CD4-positive, alpha-beta T cell treated with Interleukin-21 for 1 hour (primary cell): ENCODE measurements at places on chromosomes 7 and 10.

DNA sequence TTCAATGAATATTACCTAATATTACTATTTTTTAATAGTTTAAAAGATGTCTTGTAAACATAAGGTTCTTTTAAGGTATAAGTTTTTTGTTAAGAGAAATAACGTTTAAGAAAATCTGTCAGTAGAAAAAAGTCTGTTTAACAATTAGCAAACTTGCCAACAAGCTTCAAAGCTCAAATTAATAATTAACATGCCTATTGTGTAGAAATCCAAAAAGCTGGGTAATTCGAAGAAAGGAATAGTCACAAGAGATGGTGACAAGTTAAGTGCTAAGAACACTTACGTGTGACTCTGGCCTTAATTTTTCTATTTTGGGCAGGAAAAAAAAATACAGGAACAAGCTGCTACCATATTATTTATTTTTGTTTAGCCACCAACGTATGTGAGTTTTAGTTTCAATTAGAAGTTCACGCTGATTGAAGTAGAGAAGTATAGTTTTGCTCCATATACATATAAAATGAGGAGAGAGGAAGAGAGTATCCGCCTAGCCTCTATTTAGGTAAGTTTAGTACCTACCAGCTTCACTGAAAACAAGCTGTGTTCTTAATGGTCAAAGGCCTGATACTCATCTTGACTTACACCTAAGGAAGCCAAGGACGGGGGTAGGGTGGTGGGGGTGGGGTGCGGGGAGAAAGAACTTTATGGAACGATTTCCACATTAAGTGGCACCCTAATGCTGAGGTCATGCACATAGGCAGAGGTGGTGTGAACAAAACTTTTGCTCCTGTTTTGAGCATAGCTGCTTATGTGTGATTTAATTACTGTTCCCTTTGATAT is 43.4 kb upstream of the AGBL3 start:
- DNase-seq, result no peak

- DNase-seq, result no peak
Measured at GRCh38 chr7:6246251-6246917, 26.0 kb downstream of the CYTH3 start.

DNA sequence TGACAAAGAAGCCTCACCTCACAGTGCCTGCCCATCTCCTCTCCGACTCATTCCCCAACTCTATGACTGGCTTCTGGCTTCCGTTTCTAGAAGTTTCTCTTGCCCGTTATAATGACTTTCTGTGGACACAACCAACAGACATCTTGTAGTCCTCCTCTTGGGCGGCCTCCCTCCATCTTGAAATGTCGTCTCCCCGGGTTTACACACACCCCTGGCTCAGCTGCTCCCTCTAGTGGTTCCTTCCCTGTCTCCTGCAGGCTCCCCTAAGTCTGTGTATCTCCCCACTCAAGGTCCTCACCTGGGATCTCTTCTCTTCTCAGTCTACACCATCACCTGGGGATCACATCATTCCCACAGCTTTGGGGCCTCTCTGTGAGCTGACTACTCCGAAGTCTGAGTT is 123.4 kb upstream of the NEBL start:
- peak; percentile 4 for DNase-seq

- no peak for DNase-seq
Measured at GRCh38 chr10:102834143-102834542, 3.1 kb downstream of the CYP17A1 start.

DNA sequence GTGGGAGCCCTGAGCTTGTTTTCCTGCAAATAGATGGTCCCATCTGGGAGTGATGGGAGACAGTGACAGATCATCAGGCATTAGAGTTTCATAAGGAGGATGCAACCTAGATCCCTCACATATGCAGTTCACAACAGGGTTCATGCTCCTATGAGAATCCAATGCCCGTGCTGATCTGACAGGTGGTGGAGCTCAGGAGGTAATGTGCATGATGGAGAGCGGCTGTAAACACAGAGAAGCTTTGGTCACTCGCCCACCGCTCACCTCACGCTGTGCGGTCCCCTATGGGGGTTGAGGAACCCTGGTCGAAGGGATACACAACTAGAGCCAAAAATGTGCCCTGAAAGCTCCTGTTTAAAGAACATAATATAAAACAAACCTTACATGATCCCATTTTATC is 88.5 kb upstream of the CREB5 start:
- DNase-seq, result no peak

- DNase-seq, result peak; percentile 79
Measured at GRCh38 chr10:32256613-32257437, 90.1 kb downstream of the EPC1 start.

- DNase-seq, result no peak
Measured at GRCh38 chr7:151558575-151558974, 38.9 kb upstream of the RHEB start.

DNA sequence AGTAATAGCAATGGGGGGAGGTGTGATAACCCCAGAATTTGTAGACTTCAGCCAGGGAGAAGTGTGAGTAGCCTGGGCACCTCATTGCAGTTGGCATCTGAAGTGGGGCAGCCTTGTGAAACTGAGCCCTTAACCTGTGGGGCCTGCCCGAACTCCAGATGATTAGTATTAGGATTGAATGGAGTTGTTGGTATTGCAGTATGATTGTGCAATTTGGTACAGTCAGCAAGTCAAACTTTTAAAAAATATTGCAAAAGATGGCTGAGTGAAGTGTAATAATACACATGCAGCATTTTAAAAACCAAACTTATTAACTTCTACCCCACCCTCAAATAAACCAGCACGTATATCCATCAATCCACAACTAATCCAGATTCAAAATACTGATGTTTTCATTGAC is 9.3 kb downstream of the RBM33 start:
- DNase-seq, result no peak

GRCh38 chr7:93117852-93118530 is at the start of gene SAMD9:
SAMD9 (minus strand) TSS chr7:93117979; CDS start chr7:93106097, 11,882 bp downstream.
- peak; percentile 86 for DNase-seq

- no peak for DNase-seq
Measured at GRCh38 chr10:133544506-133544905, 17.3 kb downstream of the CYP2E1 start.

GRCh38 chr7:64618785-64619456 is 47.0 kb upstream of the ZNF107 start:
- peak; percentile 67 for DNase-seq

DNA sequence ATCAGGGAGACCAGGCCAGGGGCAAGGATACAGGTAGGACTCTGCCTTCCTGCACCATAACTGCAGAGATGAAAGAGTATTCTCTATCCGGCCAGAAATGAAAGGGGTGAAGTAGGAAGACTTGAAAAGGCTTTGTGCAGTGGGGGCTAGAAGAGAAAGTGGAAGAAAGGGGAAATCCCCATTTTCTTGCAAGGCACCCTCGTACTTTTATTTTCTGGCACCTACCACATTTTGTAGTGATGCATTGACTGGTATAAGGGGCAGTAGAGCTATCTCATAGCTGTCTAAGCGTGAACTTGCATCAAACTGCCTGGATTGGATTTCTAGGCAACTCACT is 752 bp upstream of the CAMK2G start:
- peak; percentile 84 for DNase-seq

DNA sequence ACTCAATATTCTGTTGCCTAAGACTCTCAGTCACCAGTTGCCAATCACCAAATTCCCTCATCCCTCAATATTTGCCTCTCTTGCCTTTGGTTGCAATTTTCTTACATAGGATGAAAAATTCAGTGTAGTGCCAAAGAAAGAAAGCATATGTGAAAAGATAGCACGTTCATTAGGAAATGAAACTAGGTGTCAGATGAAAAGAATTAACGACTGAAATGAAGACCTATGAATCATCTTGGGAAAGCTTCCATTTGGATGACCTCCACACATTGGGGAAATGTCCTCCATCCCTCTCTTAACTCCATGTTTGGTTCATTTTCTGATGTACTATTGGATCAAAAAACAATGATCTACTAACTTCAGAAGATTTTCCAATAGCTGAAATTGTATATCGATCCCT is 145.1 kb upstream of the MEOX2 start:
- no peak for DNase-seq

DNA sequence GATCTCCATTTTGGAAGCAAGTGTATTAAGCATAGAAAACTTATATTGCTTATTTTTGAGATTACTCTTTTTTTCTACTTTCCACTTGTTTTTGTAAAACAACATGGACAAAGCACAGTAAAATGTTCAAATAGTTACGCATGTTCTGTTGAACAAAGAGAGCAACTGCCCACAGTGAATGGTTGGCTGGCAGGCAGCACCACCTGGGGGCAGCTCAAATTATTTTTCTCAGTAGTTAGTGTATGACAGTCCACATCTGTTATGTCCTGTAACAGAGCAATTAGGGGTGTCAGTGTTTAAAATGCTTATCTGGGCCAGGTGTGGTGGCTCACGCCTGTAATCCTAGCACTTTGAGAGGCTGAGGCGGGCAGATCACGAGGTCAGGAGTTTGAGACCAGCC is 46.1 kb upstream of the CACUL1 start:
- DNase-seq, result peak; percentile 15

DNA sequence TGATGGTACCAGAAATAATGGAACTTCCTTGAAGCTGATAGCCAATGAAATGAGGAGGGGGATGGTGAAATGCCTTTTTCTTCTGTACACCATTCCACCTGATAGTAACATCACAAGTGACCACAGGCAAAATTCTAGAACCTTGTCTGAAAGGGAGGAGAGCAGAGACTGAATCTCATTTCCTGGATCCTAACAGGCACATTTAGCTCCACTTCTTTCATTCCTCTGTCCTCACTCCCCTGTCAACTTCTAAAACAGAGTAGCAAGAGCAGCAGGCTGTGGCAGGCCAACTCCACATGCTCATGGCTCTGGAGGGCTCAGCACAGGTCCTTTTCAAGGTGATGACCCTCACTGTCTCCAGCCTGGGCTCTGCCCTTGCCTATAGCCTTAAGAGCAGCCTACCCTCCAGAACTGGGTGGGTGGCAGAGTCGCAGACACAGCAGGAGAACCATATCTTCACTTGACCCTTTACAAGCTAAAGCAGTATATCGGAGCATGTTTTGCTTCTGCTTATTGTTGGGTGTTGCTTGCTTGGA is at the start of gene LRRC18:
TSS of gene LRRC18 (minus strand) at position 51 of the 536 bp plus-strand sequence. CDS start 25,685 bp downstream, outside the sequence.
- DNase-seq, result no peak

DNA sequence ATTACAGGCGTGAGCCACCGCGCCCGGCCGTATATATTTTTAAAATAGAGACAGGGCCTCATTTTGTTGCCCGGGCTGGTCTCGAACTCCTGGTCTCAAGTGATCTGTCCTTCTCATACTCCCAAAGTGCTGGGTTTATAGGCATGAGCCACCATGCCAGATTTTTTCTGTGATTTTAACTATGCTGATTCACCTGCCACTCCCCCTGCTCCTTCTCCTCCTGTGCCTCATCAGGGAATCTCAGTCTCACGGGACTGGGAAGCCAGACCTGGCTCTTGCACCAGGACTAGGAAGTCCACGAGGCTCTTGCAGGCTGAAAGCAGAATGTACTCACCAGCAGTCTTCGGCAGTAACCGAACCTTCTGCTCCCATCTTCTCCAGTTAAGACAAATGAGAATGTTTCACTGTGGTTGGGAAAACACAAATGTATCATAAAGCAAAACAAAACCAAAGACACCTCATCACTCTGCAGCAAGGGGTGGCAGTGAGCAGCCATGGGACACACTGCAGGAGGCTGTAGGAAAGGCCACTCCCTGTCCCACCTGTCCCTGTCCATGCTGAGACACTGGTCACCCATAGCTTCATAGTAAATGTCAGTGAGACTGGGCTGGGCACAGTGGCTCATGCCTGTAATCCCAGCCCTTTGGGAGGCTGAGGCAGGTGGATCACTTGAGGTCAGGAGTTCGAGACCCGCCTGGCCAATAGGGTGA is 78.7 kb upstream of the MKRN1 start:
- no peak for DNase-seq

DNA sequence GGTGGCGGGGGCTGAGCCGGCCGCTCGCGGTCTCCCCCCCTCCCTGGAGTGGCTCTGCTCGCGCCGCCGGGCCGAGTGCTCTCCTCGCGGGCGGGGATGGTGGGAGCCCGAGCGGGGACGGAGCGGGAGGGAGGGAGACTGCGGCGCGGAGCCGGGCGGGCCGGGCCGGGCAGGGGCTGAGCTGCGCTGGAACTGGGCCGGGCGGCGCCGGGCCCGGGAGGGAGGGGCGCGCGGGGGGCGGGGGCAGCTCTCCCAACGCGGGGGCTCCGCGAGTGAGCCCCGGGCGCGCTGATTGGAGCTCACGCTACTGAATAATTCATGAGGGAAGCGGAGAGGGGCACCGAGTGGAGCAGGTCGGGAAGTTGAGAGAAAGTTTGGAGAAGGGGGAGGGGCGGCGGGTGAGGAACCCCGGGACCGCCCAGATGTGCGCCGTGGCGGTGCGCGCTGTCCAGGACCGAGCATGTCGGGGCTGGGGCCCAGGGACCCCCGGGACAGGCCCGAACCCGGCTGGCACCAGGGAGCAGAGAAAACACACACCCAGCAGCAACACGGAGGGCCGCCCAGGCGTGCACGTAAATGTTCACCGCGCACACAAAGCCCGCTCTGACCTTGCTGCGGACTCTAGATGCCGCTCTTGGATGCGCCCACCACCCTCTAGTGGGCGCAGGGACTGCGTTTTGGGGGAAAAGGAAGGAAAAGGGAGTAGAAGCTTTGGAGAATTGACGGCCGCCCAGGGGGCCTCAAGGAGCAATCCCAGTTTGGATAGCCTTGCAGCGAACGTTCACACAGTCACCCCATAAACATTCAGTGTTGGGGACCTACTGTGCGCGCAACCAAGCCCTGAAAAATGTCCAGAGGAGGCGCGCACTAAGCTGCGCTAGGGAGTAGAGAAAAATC is at the start of gene EPHB4:
TSS of gene EPHB4 (minus strand) at position 194 of the 897 bp plus-strand sequence. CDS start 493 bp downstream, outside the sequence.
- no peak for DNase-seq
